ENCODE measurements at places on chromosomes 1 and 21.

- DNase-seq = no peak
Measured at GRCh38 chr1:24952413-24952841, 22.4 kb upstream of the RUNX3 start.

- no peak for DNase-seq
Measured at GRCh38 chr1:19187852-19188251, 22.2 kb downstream of the UBR4 start.

DNA sequence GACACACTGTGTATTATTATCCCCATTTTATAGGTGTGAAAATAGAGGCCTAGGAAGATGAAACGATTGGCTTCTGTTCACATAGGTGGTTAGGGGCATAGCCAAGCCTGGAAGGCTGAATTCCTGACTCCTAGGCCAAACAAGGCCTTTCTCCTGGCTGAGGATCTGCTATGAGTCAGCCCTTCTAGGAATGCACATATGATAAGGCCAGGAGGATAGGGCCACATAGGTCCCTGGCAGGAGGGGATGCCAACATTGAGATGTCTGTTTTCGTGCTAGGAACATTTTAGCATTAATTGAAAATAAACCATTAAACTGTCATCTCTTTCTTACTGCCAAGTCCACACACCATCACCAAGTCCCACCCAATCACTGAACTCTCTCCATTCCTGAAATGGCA lies 9.2 kb downstream of the CSMD2 start:
- DNase-seq = no peak

- peak; percentile 19 for DNase-seq
Measured at GRCh38 chr21:34693192-34693810, 24.5 kb downstream of the CLIC6 start.

- DNase-seq = no peak
Measured at GRCh38 chr1:112371775-112372174, 24.2 kb upstream of the CTTNBP2NL start.

DNA sequence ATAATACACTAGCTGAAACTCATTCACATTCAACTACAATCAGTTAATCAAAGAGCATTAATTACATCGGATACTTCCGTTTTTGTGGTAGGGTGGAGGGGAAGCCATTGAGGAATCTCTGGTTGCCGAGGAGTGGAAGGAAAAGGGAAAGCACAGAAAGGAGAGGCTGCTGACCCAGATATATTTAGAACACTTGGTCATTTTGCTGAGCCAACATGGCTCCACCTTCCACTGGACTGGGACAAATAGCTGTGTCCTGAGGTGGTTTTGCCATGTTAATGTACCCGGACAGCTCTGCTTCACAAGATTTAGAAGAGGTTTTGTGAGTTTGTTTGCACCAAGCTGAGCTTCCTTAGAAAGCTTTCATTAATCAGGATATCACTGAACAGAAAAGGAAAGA lies 26.2 kb downstream of the ASTN1 start:
- no peak for DNase-seq

DNA sequence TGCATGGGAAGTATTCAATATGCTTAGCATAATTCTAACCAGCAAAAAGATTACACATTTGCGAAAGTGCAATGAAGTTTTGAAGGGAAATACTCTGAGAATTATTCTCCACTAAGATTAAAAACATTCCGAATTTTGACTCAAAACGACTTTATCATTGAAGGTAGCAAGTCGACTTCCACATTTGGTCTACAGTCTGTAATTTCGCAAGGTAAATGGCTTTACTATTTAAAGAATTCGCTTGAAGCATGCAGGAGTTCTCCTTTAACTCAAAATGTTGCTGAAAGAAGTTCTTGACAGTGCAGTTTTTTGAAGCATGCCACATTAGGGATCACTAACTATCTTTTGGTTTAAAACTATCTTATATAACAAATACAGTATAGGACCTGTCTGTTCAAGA lies 161.0 kb upstream of the HP1BP3 start:
- no peak for DNase-seq

DNA sequence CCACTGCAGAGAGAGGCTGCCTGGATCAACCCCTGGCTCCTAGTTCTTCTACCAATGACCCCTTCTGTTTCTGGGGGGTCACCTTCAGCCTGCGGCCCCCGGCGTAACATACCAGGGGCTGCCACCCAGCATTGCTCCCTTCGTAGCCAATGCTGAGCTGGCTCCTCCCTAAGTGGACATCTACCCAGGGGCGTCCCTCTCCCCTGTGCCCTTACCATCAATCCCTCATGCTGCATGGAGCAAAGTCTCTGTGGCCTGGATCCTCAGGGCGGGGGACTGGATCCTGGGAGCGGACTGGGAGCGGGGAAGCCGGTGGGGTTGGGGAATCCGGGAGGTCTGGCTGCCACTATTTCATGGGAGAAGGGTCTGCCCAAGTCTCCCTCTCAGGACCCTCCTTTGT lies 28.6 kb downstream of the TRIM67 start:
- no peak for DNase-seq

DNA sequence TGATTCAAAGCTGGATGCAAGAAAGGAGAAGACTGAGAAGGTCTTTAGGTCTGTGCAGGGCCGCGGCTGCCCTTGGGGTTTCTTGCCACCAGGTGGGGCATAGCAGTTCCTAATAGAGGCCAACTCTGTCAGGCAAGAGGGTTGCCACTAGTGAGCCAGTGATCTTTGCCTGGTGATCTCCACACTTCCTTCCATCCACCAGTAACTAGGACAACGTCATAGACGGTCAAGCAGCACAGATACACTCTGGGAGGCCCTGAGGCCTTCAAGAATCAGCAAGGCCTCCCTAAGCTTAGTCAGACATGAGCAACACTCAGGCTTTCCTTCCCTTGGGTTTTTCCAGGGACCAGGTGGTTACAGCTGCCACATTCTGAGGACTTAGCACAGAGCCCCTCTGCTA lies 32.9 kb upstream of the ATP2B4 start:
- DNase-seq = no peak

- no peak for DNase-seq
Measured at GRCh38 chr1:18111605-18112297, 4.2 kb downstream of the IGSF21 start.

GRCh38 chr1:89911191-89911991 lies 83.5 kb upstream of the ZNF326 start:
- no peak for DNase-seq

- DNase-seq = no peak
Measured at GRCh38 chr1:22708777-22709176, 1.9 kb upstream of the EPHB2 start.

DNA sequence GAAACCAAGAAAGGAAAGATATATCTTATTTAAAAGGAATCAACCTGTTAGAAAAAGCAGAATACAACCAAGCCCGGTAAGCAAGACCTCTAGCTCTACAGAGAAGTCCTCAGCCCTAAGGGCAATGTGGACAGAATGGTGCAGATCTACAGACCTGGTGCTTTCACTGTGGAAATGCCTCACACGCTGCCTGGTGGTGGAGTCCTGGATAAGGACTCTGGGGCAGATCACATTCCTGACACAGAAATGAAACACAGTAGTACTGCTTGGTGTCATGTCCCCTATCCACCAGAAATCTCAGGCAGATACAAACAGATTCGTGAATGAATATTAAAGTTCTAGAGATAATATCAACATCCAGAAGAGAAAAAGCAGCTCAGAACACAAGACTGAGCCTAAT lies 6.8 kb downstream of the CNN3 start:
- no peak for DNase-seq

- no peak for DNase-seq
Measured at GRCh38 chr1:153991151-153991630, 629 bp downstream of the RPS27 start.

- no peak for DNase-seq
Measured at GRCh38 chr1:174913225-174913903, 86.4 kb upstream of the CACYBP start.

- DNase-seq = peak; percentile 27
Measured at GRCh38 chr1:11719313-11720032, 16.5 kb upstream of the AGTRAP start.

GRCh38 chr1:107152395-107152794 lies 11.6 kb downstream of the NTNG1 start:
- no peak for DNase-seq

DNA sequence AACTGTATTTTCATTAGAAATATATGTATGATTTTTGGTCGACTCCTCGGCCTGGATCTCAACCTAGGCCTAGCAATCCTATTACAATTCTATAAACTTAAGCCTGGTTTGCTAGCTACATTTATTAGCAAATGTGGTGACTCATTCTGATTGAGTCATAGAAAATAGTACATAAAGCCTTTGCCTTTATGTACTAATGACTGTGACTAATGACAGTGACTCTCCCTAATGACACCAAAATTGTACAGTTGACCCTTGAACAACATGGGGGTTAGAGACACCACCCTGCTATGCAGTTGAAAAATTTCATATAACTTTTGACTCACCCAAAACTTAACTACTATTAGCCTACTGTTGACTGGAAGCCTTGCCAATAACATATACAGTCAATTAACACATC lies 78.9 kb downstream of the CLEC20A start:
- no peak for DNase-seq

GRCh38 chr21:46113497-46114176 lies 15.7 kb downstream of the COL6A2 start:
- DNase-seq = no peak

DNA sequence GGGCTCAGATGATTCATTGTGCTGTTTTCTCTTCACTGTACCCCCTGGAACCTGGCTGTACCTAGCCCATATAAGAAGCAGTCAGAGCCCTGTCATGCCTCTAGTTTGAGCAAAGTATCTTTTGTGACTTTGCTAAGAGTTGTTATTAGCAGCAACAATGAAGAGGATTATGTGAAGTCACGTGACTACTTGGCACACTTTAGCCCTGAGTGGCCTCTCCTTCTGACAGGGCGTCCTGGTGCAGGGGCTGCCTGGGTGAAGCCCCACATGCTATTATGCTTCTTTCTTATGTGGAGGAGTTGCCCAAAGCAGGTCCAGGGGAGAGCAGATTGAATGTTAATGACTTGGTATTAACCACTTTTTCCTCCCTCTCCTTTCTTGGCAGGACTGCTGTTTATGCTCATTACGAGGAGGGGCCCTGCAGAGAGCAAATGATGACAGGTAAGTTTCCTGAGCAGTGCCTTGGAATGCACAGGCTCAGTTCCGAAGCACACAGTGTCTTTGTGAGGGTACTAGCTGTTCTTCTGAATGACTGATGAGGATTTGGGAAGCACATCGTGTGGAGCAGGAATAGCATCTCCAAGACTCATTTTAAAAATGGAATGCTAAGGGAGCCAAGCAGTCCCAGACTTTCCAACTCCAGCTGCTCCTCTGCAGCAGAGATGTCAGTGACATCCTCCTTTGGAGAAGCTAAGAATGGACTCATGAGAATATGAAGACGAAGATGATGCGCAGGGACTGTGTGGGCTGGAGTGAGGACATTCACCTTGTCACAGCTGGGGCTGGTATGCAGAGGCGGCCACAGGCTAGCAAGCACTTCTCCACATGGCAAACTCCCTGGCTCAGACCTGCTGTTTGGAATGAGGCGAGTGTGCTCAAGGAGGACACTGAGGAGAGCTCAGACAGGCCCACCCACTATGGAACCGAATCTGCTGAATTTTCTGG lies 15.2 kb upstream of the ST3GAL3 start:
- DNase-seq = no peak

DNA sequence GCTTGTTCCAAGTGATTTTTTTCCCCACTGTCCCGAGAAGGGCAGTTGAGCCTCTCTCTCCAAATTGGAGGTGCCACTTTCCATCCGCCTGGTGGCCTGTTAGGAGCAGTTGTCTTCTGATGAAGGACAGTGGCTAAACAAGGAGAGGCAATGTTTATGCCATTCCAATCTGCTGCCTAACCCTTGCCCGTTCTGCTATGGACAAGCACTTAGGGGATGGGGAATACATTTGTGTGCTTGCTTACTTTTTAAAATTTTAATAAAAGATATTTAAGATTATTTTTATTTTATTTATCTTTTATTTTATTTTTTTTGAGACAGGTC lies 12.0 kb downstream of the COQ8A start:
- no peak for DNase-seq

GRCh38 chr1:27592931-27593677 lies 10.8 kb downstream of the AHDC1 start:
- DNase-seq = no peak

DNA sequence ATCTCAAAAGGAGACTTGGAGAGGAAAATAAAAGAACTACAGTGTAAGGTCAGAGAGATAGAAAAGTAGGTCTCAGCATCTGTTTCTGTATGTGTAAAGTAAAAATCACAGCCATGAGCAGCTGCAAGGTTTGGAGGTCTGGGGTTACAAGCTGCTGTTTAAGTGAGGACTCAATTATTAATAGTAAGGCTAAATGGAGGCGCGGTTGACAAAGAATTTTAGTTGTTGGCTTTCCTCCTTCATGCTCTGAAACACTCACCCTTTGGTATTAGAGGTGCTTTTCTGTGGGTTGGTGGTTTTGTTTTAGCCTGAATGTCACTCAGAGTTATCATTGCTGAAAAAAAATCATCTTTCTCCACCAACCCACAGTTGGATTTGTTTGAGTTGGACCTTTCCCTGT lies 59.8 kb upstream of the HAO2 start:
- no peak for DNase-seq

DNA sequence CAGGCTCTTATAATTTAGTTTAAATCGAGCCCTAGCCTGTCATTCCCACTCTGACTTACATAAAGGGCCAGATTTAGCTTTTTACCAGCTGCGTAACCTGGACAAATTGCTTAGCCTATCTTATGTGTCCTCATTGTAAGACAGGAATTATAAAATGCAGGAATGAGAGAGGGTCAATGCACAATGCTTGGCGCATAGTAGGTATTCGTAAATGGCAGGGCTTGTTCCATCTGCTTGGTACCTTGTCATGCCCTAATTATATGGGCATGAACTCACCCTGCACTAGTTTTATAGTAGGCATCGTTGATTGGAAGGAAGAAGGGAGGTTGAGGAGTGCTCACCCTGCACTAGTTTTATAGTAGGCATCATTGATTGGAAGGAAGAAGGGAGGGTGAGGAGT lies 108.8 kb downstream of the GALNT2 start:
- DNase-seq = no peak

- no peak for DNase-seq
Measured at GRCh38 chr1:41580520-41581172, 96.2 kb upstream of the EDN2 start.

DNA sequence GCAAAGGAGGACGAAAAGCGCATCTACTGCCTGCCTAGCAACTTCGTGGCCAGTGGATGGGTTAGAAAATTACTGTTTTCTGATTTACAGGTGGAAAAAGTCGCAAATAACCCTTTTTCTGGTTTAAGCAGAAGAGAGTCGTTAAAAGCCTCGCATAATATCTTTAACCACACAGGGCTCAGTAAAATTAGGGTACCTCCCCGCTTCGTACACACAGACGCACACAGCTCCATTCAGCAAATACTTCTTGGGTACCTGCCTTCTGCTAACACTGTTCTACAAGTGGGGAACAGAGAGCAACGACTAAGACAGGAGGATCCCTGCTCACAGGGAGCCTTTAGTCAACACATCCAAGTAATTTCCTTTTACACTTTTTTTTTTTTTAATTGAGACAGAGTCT lies 704 bp downstream of the ALG6 start:
- peak; percentile 8 for DNase-seq

GRCh38 chr1:202351725-202352124 lies 3.2 kb downstream of the PPP1R12B start:
- DNase-seq = no peak

DNA sequence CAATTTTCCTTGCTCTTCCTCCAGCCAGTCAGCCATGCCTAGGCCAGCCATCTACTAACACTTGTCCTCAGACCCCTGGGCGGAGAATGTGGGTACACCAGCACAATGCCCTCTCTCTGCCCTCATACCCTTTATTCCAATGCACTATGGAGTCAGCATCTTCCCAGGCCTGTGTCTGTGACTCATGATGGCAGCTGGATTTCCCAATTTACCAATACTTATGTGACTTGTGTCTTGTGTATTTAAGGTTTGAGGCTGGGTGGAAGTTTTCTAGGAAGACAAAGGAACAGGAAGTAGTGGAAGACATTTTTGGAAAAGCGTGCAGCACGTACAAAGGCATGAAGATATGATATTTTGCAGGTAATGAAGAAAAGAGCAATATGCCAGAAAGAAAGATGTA lies 114.3 kb downstream of the NMNAT2 start:
- no peak for DNase-seq
